Activated T-cell treated with anti-CD3 and anti-CD28 coated beads, Interleukin-2, amount 50 U/mL, for 24 hours (primary cell): ENCODE measurements at places on chromosomes 16 and 17.

DNA sequence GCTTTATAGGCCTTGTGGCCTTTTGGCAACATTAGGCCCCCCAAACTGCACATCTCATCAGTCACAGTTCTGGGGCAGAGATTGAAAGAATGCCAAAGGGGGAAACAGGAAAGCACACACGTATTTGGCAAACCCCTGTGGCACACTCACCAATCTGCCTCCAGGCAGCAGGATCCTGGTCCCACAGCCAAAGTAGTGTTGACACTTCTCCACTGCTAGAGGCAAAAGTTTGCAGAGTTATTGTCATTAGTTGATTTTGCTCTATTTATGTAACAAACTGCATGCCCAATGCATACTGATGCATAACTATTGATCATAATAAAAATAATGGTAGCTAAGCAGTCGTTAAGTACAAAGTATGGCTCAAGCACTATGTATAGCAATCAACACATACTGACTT lies 45.1 kb downstream of the CCT6B start:
- no peak for DNase-seq

DNA sequence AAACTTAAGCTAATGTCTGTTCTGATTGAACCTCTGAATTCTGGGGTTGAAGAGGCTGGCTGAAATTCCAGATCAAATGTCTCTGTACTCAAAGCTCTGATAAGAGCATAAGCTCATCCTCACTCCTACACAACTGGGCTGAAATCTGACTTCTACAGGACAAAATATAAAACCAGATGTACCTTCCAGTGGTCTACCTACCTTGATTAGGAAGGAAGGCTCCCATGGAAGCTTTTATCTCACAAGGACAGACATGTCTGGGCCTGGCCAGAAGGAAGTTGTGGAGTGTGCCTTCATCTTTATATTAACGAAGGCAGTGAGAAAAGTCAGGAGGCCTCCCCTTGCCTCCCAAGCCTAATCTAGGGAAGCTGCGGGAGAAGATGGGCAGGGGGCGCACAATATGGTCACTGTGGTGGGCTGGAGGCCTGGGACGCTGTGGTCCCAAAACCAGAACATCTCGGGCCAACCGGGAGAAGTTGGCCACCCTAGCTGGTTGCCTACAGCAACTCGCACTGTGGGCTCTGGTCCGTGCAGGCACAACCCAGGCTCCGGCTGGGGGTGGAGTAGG lies 55.6 kb upstream of the LRRC37A3 start:
- no peak for DNase-seq

DNA sequence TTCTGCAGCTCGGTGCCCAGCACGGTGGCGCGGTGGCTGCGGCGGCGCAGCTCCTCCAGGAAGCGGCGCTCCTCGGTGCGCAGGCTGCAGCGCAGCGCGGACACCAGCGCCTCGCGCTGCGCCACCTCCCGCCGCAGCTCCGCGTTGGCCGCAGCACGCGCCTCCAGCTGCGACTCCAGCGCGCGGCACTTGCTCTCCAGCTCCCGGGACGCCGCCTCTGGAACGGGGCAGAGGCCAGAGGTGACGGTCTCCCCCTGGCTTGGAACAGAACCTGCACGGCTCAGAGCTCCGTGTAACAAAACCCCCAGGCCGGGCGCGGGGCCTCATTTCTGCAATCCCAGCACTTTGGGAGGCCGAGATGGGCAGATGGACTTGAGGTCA lies 13.2 kb upstream of the CLUH start:
- peak; percentile 69 for DNase-seq

- no peak for DNase-seq
These were observed 7.1 kb downstream of the CYB5D2 start for GRCh38 chr17:4150096-4150495.

- no peak for DNase-seq
These were observed 19.3 kb upstream of the ARHGAP44 start for GRCh38 chr17:12769981-12770380.

DNA sequence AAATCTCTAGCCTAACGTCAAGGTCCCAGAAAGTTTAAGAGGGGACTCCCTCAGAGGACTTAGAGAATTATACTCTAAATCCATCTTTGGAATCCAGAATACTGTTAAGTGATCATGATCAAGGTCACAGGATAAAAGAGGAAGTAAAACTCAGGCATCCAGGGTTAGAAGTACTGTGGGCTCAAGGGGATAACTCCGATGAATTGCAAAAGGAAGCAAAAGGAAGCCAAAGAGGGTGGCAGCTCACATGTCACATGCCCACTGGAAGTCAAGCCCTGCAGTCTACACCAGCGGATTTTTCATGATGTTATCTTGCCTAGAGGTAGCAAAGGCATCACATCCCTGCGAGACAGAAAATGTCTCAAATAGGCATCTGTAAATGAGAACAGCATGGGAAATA lies 3.8 kb downstream of the ZNF821 start:
- no peak for DNase-seq

DNA sequence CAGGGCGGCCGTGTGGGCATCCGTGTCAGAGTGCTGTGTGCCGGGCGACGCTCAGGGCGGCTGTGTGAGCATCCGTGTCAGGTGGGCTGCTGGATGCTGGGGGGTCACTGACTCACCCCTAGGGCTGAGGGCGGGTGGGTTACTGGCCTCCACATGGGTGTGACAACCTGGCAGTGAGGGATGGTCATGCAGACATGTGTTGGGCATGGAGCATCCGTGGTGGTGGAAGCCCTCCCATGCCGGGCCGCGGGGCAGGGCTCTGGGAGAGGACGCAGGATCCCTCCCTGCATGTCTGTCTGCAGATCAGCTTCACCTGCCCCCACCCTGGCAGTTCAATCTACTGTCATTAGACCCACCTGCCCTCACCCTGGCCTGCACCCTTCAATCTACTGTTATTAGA lies 56.3 kb downstream of the METRNL start:
- DNase-seq: peak; percentile 24

GRCh38 chr17:9969301-9969935 lies 64.3 kb upstream of the RCVRN start:
- no peak for DNase-seq

DNA sequence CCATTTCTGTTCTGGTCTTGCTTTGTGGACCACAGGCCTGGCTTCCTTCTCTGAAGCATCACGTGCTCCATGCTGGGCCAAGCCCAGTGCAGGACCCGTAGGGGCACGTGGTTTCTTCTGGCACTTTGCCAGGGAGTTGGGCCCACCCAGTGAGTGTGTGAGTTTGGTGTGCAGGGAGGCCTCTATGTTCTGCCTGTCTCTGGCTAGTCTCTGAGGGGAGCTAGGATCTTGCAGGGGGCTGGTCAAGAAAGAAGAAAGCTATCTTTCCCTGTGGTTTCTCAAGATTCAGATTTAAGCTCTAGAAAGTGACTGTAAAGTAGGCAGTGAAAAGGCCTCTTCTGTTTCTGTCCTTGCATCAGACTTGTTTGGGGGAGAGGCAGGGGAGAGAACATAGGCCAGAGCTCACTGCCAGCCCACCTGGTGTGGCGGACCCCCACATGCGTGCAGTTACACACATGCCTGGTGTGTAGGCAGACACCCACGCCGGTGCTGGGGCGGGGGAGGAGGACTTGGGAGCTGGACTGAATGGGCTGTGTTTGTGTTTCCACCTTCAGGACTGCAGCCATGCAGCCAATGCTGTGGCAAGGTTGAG lies 11.8 kb downstream of the LASP1 start:
- peak; percentile 67 for DNase-seq

GRCh38 chr17:77728871-77729270 lies 229.6 kb upstream of the TNRC6C start:
- peak; percentile 15 for DNase-seq

DNA sequence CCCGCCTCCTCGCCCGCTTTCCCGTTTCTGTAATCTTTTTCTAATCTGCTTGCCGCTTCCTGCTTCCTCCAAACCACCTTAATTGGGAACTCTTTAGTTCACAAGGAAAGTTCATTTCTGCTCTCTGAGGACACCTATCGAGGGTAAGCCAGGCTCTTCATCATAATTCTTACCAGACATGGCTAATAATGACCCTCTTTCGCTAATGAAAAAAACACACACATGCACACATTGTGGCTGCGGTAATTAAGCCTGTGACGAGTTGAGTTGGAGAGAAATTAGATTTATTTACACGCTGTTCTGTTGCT lies 100.6 kb downstream of the ZNF423 start:
- no peak for DNase-seq

- no peak for DNase-seq
These were observed 20.3 kb downstream of the HASPIN start for GRCh38 chr17:3744014-3744413.

GRCh38 chr16:75491876-75492275 lies 3.4 kb downstream of the CHST6 start:
- no peak for DNase-seq

DNA sequence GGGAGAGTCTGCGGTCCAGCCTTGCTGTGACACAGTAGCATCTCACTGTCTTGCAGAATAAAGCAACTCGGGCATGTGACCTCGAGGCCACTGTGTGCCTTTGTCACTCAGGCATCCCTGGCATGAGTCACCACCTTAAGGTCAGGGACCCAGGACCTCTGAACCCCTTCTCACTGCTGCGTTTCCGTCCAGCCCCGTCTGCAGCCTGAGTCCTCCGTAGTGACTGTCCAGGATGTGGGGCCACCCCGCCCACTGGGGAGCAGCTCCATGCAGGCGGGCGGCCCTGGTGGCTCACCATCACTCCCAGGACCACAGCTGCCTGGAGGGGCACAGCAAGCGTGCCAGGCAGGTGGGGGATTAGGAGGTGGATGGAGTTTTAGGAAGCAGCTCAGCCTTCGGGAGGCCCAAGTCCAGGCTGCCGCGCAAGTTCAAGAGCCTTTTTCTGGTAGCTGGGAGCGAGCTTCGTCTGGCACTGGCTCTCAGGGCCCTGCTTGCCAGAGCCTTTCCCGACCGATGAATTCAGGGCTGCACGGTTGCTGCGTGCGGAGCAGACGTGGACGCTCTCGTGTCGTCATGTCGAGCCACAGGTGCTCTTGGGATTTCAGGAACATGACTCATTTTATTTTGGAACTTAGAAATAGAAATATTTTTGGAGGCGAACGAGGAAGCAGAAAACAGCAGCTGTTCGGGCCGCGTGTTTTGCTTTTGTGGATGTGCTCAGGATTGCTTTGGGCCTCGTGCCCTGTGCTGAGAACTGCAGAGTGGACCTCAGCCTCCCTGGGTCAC lies 16.8 kb downstream of the KCTD5 start:
- no peak for DNase-seq

DNA sequence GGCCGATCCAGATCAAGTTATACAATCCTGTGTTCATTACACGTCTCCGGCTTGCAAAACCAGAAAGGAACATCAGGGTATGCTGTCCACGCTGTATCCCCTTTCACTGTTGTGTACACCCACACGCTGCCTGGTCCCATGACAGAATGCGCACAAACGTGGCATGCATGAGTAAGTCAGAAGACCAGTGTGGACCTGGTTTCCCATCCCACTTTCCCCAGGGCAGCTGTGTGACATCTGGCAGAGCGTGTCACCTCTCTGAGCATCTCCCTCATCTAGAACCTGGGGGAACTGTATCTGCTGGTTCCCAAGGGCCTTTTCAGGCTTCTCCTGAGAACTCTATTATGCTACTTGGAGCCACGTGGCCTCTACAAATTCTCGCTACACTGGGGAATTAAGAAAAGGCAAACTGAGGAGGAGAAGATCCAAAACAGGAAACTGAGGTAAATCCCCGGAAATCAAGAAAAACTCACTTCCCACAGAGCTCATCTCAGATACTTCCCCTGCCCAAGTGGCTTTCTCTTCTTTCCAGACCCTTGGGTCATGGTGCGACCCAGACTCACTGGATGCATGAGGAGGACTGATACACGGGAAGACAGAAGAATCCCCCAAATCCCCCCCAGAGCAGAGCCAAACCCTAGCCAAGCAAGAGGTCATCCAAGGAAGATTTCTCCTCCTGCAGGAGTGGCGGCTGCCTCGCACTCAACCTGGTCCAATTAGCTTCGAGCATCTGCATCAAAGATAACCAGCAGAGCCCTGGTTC lies 139.3 kb downstream of the GAS7 start:
- DNase-seq: no peak

DNA sequence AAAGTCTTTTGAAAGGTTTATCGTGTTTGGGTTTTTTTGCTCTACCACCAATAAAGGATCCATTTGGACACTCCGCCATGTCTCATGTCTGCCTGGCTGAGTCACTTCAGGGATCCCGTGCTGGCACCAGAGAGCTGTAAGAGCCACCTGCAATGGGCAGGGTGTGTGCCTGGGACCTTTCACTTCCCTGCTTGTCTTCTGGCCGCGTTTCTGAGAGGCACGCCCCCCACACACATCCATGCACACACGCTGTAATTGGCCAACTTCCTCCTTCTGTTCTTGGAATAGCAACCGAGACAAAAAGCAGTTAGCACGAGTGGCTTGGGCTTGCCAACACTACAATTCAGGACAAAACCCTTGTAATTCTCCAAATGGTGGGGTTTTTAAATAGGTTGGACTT lies 9.8 kb upstream of the SOST start:
- no peak for DNase-seq

DNA sequence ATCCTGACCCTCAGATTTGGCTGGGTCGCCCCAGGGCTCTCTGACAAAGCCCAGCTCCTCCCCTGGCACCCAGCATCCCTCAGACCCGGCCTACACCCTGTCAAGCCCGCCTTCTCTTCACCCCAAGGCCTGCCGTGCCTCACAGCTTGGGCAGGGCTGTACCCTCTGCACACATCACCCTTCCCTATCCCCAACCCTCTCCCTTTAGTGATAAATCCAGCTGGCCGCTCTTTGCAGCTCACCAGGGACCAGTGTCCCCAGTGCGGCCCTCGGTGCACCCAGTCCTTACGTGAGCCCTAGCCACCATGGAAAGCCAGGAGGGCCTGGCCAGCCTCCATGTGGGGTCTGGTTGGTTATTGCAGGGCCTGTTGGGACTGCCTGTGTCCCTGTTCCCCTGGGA lies 74.5 kb downstream of the RAI1 start:
- DNase-seq: no peak

DNA sequence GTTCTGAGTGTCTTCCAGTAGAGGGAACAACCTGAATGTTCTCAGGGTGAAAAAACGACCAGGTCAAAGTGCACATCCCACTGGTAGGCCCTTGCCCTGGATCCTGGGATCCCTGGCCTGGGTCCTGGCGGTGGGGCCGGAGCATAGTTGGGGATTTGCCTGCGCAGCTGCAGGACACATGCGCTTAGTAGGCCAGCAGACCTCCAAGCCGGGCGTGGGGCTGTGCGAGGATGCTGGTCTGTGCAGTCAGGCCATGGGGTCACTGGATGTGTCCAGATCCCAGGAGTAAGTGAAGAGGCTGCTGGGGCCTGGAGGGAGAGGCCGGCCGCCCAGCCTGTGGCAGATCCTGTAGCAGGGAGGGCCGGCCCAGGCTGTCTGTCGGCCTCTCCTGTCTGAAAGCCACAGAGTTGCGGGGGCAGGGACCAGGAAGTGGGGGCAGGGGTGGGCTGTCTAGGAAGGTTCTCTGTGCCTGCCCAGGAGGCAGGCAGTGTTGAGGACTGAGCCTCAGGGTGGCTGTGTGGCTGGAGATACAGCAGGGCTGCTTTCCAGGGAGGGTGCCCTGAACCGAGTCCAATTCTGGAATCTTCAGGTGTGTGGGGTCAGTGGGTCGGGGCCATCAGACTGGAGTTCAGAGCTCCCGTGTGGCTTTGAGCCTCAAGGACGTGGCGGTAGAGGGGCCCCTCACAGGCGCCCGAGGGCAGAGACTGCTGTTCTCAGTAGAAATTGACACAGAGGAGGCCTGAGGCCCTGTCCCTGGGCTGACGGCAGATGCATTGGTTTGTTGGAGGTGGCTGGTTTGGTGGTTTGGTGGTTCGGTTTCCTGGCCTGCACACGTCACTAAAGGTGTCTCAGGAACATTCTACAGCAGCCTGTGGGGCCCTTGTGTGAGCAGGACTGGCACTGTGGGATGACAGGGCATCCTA lies 17.2 kb upstream of the NUDT16L1 start:
- DNase-seq: peak; percentile 74
